ENCODE measurements at places on chromosomes 4 and X. TPM values are rescaled to one million over a fixed set of nuclear protein-coding genes. Genes with fewer than 3 reads are reported as not detected.

GAGE2A gene
- total RNA-seq: not detected

GRCh38 chrX:136814847-136815750 is 34.4 kb upstream of the ARHGEF6 start:
- DNase-seq: no peak

ZNF330 gene
- total RNA-seq: 26.4 TPM

DNA sequence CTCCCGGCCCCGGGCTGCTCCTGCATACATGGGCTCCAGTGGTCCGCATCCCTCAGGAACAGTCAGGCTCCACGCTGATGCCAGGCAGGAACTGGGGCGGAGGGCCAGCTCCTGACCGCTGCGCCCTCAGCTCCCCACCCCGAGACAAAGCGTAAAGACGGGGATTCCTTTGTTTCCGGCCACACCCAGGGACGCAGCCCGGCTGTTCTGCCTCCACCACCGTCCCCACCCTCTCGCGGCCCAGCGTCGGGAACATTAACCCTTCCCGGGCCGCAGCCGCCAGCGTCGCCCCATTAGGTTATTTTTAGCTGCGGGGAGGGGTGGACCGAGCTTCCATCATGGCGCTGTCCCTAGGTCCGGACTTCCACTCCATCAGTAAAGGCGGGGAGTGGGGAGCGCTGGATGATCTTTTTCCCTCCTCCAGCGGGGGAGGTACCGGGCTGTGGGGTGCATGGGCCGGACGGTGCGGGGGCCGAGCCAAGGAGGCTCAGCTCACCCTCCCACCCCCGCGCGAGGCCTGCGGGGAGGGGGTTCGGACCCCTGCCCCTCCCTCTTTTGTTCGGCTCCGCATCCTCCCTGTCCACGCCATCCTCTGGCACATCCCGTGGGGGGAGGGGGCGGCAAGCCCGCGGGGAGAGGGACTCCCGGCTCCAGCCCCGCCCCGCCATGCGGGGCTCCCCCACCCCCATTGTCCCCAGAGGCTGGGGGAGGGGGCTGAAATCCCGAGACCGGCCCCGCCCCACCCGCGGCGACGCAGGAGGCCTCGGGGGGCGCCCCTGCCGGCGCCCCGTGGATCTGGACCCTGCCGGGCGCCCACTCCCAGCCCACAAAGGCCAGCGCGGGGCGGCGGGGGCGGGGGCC is 5.3 kb downstream of the CRMP1 start:
- no peak for DNase-seq

DNA sequence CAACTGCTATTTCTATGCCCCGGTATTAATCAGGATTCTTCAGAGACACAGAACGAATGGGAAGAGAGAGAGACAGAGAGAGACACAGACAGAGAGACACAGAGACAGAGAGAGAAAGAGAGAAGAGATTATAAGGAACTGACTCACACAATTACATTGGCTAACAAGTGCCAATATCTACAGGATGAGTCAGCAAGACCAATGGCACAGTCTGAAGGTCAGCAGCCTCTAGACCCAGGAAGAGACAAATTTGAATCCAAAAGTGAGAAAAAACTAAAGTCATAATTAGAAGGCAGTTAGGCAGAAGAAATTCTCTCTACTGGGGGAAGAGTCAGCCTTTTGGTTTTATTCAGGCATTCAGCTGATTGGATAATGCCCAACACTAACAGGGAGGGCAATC is 187.3 kb downstream of the MAB21L2 start:
- DNase-seq: peak; percentile 51

GPR143 gene
- total RNA-seq: not detected

DNA sequence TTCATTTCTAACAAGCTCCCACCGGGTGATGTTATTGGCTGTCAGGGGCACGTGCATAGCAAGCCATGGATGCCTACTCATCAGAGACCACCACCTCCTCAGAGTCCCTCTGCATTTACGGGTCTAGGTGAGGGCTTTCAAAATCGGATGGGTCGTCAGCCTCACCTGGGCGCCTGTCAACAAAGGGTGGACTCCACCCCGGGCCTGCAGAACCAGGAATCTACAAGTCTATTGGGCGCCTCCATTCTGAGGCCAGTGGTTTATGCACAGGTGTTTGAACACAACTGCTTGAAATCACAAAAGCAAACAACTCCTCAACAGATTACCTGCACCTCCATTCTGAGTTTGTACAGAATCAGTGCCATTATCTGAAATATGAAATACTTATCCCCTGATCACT is 318.9 kb downstream of the PTTG2 start:
- no peak for DNase-seq

DNA sequence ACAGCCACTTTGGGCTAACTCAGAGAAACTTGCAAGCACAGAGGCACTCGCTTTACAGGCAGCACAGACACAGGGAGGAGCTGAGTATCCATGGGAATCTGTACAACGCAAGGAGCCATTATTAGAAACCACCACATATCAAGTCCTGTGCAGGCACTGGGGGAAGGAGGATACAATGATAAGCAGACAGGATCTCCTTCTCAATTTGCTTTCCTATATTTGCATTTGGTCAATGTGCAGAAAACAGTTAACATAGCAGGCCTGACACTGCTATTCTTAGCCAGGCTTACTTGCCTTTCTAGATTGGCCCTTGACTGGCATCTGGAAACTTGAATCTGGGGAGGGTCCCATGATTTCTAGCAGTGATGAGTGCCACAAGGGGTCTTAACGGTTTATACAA is 65.8 kb downstream of the TEC start:
- DNase-seq: no peak

DNA sequence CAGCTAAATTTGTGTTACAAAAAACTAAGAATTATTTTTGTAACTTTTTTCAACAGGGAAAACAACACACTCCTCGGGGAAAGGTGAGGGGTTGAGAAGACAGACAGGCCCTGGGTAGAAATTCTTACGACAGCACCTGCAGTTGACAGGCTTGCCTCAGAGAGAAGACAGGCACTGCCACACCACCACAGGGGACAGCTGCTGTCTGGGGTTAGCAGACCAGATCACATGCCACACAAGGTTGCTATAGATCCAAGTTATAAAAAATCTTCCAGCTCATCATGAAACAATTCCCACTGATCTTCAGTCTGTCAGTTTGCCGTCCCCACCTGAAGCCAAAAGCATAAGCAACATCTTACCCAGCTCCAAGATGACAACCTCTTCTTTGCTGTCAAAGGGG is 143.2 kb upstream of the ZCCHC13 start:
- DNase-seq: no peak

DNA sequence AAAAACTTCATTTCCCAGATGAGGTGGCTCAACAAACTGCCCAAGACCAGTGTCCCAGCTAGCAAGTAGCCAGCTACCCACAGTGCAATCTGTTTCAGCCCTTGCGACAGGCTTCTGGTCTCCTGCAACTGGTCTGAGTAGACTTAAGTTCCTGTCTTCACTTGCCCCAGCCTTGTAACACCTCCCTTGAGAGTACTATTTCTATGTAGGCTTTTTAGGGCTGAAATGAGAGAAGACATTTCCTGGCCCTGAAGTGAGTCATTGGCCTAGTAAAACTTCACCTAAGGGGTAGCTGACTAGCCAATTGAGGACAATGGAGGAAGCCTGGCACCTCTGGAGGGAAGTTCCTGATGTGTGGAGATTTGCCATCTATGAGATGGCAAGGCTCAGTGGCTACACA is 80.1 kb upstream of the STIM2 start:
- no peak for DNase-seq

GRCh38 chr4:79540143-79540542 is 132.1 kb upstream of the GK2 start:
- DNase-seq: no peak

PASD1 gene
- total RNA-seq: not detected

DNA sequence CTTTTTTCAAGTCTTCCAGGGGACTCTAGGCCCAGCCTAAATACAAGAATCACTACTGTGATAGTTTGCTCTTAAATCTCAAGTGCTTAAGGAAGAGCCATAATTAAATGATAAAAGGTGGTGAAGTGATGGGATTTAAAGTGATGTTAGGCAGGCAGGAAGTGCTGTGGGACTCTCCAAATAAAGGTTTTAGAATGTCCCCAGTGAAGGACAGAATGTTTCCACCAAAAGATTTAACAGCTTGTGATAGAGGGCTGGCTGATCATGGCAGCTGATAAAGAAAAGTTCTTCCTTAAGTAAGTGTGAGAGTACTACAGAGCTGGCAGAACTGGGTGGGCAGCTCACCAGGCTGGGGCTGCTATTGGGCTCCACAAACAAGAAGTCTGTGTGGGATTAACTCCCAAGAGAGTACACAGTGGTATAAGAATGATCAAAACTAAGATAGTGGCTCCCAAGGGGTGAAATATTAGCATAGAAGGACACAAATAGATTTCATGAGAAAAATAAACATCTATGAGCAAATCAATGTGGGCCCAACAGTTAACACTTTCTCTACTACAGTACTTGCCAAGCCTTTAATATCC is 637.2 kb upstream of the CPEB2 start:
- DNase-seq: no peak

C1QTNF7 gene
- total RNA-seq: 0.18 TPM

PORCN gene
- 6.1 TPM for total RNA-seq

PPARGC1A gene
- total RNA-seq: 61.0 TPM

Data from right lobe of liver (tissue), 6 donors.